Inflammatory macrophage treated with lipopolysaccharide for 4 hours (primary cell): ENCODE measurements at places on chromosomes 11 and 22.

DNA sequence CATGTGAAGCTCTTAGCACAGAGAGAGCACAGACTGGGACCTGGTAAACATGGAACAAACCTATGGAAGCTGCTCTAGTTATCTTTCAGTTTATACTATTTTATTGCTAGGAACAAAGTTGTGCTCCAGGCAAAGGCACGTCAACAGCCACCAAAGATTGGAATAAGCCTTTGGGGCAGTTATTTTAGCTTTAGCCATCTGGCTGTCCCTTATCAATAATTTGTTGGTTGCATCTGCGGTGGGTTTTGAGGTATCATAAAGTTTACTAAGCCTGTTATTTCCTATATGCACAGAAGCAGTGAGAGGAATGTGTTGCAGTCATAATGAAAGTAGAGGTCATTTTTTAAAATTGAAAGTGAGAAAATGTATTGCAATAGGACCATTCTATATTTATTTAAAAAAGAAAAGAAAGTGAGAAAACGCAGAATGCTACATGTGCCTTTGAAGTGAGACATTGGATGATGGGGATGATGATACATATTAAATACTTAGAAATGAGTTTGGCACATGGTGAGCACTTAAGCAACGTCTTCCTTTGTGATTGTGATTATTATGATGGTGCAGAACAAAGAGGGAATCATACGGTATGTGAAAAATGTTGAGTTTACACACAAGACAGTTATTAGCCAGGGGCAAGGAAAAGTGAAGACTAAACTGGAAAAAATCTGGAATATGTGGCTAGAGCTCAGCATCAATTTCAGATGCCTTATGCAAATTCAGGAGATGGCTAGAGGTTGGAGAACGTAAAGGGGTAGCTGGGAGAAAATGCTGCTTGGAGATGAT, 58.3 kb downstream of the PRR5L start:
- DNase-seq, result peak; percentile 75

- no peak for DNase-seq
Observed at GRCh38 chr11:70019576-70020011, 58.5 kb upstream of the ANO1 start.

- DNase-seq, result no peak
Observed at GRCh38 chr22:41793871-41794270, 6.6 kb upstream of the CCDC134 start.

DNA sequence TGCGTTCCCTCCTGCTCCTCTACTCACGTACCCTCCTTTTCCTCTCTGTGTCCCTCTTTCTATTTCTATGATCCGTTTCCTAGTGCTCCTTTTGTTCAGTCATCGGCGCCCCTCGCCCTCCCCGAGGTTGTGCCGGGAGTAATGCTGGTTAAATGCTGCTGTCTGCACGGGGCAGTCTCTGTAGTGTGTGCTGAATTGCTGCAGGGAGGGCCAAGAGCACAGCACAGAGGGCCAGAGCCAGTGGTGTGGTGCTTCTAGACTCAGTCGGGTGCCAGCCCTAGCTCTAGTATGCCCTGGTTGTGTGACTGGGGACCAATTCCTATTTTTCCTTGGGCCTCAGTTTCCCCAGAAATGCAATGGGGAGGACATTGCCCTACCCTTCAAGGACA, 98.3 kb downstream of the PKNOX2 start:
- DNase-seq, result no peak
